IPS-NIHi11 (cell line): ENCODE measurements at places on chromosomes 13 and 19.

DNA sequence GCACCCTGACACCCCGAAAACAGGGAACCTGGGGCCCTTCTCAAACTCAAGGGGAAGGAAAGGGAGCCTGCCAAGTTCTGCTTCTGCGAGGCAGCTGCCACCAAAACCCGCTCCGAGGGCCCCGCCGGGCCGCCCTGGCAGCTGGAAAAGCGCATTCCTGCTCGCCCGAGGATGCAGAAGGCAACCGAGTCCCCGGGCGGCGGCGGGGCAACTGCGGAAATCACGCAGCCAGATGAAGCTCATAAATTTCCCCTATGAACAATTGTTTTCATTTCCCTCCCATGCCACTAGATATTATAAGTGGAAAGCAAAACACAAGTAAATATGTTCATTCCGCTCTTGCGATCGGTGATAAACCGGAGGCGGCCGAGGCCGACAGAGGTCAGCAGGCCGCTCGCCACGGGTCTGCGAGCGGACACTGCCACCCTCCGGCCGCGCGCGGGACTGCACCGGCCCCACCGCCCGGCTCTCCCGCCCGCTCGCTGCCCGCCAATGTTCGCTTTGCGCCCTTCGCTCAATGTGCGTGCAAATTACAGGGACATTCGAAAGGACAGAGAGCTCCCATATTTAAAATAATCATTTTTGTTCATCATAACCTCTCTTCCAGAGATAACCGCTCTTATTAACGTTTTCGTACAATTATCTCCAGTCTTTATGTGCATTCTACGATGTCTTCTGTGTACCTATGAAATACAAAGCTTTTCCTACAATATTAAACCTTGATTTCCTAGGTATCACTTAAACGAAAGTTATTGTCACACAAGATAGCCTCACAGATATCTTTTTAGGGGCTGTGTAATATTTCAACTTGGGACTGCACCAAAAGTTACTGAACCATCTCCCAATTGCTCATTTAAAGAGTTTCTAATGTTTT, 120.8 kb upstream of the ZNF507 start:
- DNase-seq: peak; percentile 92

- no peak for DNase-seq
These were observed 242.3 kb downstream of the TEX29 start for GRCh38 chr13:111562716-111563115.

DNA sequence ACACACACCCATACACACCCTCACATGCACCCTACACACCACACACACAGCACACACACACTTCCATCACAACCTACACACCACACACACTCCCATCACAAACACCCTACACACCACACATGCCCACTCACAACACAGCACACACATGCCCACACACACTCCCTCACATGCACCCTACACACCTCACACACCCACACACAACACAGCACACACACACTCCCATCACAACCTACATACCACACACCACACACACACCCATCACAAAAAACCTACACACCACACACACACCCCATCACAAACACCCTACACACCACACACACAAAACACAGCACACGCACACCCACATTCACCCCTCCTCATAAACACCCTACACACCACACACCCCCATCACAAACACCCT, 15.1 kb downstream of the PEPD start:
- no peak for DNase-seq

DNA sequence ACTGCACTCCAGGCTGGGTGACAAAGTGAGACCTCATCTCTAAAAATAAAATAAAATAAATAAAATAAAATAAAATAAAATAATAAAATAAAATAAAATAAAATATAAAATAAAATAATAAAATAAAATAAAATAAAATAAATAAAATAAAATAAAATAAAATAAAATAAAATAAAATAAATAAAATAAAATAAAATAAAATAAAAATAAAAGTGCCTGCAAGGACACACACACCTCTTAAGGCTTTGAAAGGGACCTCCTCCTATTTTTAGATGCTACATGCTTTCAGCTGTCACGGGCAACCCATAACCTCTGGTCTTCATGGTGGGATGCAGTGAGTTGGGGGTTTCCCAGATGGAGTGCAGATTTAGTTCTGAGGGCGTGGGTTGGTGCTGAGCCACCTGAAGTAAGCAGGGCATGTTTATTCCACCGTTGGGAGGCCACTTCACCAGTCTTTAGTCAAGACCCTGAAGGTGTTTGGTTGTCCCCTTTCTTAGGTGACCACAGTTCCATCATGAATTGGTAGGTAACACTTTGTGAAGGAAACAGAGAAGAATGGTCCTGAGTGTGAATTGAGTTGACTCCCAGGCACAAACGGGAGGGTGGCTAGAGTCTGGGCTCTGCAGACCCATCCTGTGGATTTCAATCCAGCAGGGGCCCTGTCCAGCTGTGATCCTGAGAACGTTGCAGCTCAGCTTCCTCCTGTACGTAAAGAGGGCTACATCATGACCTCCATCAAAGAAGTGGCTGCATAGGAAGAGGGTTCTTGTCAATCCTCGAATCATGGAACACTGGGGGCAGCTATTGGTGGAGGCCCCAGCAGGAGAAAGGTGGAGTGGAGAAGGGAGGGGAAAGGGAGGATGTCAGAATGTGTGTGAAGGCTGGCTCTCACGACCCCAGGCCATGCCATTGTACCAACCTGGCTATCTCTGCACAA, 234.2 kb downstream of the ZNF536 start:
- DNase-seq: no peak

DNA sequence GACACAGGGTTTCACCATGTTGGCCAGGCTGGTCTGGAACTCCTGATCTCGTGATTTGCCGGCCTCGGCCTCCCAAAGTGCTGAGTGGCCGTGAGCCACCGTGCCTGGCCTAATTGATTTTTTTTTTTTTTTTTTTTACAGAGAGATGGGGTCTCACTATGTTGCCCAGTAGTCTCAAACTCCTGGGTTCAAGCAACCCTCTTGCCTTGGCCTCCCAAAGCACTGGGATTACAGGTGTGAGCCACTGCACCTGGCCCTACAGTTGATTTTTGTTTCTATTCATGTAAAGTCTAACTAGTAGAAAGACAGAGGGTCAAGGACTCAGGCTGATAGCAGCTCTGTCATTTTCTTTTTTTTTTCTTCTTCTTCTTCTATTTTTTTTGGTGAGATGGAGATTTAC, 21.8 kb downstream of the FGF21 start:
- DNase-seq: no peak

DNA sequence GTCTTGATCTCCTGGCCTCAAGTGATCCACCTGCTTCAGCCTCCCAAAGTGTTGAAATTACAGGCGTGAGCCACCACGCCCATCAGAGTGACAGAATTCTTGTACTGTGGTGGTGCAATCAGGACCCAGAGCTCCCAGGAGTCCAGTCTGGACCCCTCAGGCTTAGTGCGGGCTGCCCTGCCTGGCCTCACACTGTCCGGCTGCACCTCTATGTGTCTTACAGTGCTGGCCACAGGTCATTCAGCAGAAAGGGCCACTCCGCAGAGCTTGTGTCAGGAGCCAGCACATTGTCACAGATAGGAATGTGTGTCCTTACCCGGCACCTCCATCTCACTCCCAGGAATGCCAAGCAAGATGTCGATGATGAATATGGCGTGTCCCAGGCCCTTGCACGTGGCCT, 49.2 kb downstream of the SMARCA4 start:
- no peak for DNase-seq
